Activated T-helper 1 cell treated with Interleukin-2 at 50 U/mL for 16 hours (primary cell): ENCODE measurements at places on chromosomes 16 and 17.

- no peak for DNase-seq
These were observed 57.0 kb downstream of the USP10 start for GRCh38 chr16:84756830-84757229.

GRCh38 chr17:320809-321385 lies 31.7 kb downstream of the RPH3AL start:
- DNase-seq: no peak

DNA sequence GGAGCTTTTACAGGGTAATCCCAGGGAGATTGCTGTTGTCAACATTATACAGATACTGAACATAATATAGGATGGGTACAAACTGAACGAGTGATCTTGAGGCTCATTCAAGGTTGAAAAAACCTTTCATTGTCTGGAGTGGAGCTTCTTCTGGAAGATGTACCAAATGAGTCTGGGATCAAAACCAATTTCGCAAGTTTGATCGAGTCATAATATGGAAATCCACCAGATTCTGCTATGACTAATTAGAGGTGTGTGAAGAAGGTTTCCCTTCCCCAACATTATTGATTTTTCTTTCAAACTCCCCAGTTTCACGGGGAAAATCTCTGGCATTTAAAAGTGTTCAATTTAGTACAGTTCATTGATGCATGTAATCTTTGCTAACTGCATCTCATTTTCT lies 324.1 kb downstream of the ZFHX3 start:
- DNase-seq: no peak

DNA sequence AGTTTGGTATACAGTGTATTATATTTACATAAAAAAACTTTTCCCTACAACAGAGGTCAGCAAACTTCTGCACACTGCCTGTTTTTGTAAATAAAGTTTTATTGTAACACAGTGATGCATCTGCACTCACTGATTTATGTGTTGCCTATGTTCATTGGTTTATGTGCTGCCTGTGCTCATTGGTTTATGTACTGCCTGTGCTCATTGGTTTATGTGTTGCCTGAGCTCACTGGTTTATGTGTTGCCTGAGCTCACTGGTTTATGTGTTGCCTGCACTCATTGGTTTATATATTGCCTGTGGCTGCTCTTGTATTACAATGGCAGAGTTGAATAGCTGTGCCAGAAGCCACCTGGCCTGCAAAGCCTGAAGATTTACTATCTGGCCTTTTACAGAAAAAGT lies 81.6 kb downstream of the MYH11 start:
- DNase-seq: no peak

DNA sequence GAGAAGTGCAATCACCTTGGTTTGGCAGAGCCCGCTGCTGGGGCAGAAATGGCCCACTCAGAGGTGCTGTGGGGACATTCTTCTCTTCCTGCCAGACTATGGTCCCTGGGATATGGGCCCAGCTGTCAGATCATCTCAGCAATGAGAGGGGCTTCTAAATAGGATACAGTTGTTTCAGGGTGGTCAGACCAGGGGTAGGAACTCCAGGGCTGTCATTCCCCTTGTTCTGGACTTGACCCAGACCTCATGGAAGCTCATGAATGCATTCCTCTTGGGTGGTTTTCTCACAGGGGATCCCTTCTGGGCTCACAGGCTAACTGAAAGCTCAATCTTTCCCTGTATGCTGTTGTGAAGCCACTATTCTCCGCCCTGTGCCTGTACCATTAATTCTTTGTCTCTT lies 347.2 kb downstream of the SLC39A11 start:
- DNase-seq: no peak

GRCh38 chr16:6496996-6497395 lies 835.6 kb upstream of the RBFOX1 start:
- DNase-seq: no peak

DNA sequence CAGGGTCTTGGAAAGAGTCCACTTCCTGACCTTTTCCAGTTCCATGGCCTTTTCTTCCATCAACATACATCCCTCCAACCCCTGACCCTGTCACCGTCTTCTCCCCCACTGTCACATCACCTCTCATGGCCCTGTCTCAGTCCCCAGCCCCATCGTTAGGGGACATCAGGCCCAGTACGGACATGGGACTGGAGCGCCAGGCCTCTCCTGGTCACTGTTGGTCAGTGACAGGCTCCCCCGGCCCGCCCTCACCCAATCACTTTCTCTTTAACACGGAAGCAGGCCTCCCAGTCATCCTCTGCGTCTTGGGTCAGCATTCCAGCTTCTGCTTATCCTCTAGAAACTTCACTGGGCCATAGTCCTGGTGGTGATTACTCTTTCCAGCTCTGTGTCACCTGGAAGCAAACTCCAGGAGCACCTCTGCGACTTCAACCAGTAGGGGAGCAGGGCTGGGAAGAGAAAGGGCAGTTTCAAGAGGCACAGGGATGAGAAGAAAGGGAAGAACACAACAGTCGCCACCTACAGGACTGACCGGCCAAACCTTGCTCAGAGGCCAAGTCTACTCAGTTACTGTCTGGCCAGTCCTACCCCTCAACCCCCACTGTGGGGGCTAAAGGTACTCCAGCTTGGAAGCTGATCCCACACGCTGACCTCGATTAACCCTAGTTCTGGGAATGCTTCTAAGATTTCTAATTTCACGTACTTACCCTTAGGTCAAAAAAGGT lies 15.9 kb upstream of the ICAM2 start:
- DNase-seq: no peak

- DNase-seq: no peak
These were observed 1.2 kb downstream of the AP2B1 start for GRCh38 chr17:35588196-35588920.

GRCh38 chr17:4497101-4497824 lies 1.4 kb upstream of the SPNS2 start:
- no peak for DNase-seq

- DNase-seq: no peak
These were observed 109.4 kb downstream of the MRTFB start for GRCh38 chr16:14180481-14180944.

- DNase-seq: no peak
These were observed 4.2 kb downstream of the ST3GAL2 start for GRCh38 chr16:70434484-70435260.

GRCh38 chr17:15154618-15155017 lies 110.5 kb downstream of the PMP22 start:
- no peak for DNase-seq

GRCh38 chr17:1727258-1727789 lies 2.8 kb downstream of the WDR81 start:
- no peak for DNase-seq

- DNase-seq: no peak
These were observed 7.3 kb downstream of the TNRC6A start for GRCh38 chr16:24736758-24737157.

- DNase-seq: no peak
These were observed 234.5 kb upstream of the MYOCD start for GRCh38 chr17:12431188-12431587.

DNA sequence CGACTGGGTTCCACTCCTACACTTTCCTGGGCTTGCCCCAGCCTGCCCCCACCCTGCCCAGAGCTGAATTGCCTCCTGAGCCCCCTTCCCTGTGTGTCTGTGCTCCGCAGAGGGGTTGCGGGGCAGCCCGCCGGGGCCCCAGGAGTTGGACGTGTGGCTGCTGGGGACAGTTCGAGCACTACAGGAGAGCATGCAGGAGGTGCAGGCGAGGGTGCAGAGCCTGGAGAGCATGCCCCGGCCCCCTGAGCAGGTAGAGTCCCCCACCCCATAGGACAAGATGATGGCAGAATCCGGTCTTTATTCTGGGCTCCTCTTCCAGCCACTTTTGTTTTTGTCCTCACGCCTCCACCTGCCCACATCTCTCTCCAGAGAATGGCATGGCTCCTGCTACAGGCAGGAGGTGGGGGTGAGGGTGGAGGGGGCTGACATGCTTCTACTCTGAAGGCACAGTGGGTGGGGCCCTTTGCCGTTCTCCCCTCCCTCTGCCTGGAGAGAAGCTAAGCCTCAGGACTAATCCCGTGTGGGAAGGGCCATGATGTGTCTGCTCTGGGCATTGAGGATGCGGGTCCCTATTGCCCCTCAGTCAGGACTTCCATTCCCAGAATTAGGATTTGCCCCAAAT lies 3.5 kb downstream of the ACBD4 start:
- DNase-seq: no peak

GRCh38 chr16:10080051-10080772 lies 102.0 kb downstream of the GRIN2A start:
- no peak for DNase-seq

DNA sequence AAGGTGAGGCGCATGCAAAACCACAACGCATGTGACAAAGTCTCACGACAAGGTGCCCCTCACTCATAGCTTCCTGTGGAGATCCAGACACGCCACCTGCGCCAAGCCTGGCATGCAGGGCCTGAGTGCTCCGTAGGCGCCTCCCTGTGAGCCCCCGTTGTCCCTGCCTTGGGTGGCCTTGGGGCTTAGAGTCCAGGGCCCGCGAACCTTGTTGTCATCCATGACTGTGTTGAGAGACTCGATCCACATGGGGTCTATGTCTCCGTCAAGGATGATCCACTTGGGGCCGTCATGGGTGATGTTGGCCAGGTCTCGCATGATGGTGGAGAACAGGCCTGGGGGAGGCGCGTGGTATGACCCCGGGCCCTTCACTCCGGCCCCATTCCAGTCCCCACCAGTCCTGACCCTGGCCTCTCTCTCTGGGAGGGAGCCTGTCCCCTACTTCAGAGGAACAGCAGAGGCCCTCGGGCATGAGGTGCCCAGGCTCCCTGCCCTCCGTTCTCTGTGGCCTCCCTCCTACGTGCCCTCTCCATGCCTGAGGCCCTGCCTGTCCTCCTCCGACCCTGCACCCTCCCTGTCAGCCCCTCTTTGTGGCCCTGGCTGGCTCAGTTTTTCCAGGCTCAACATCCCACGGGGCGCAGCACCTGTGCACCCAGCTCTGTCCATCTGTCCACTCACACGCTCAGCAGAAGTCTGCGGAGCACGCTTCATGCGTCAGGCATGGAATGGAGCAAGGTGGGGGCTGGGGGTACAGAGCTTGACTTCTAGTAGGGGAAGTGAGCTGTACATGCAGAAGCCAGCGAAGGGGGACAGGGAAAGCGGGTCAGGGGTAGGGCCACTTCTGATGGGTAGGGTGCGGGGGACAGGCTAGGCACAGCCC lies 85.7 kb downstream of the DNAH17 start:
- no peak for DNase-seq
